ENCODE measurements at places on chromosomes 13 and 19.

DNA sequence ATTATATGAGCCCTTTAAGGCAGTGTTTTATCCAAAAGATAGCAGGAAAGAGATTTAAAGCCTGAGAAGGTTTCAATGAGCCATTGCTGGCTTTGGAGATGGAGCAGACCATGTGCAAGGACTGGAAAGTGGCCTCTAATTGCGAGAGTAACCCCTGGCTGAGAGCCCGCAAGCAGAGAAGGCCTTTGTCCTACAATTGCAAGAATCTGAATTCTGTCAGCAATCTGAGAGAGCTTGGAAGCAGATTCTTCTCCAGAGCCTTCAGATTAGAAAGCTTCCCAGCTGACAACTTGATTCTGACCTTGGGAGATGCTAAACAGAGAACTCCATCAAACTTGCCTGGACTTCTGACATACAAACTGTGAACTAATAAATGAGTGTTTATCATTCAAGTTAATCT, 528.7 kb upstream of the KLF12 start:
- DNase-seq = no peak

DNA sequence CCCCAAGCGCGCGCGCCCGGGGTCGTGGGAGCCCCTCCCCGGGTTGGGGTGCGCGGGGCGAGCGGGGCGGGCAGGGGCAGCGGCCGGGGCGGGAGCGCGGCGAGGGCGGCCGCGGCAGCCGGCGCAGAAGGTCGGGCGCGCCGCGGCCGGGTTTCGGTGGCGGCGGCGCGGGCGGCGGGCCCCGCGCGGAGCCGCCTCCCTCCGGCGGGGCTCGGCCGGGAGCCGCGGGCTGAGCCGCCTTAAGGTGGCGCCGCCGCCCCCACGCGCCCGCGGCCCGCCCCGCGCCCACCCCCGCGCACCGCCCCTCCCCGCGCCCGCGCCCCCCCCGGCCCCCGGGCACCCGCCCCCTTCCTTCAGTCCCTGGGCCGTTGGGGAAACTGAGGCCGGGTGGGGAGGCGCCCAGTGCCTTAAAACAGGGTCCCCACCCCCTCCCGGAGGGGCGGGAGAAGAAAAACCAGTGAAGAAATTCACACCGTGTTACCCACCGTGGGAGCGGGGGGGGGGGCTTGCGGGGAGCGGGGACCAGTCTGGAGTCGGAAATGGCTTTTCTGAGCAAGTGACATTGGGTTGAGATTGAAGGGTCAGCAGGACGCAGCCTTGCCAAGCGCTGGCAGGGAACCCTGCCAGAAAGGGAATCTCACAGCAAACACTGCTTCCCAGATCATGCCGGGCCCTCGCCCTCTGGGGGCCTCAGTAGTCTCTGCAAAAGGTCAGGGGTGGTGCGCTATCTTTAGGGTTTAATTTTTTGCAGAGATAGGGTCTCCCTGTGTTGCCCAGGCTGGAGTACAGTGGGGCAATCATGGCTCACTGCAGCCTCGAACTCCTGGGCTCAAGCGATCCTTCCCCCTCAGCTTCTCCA, at the start of gene TLE2:
TLE2 (minus strand) TSS at position 216 of the 859 bp plus-strand sequence. CDS start 376 bp downstream, outside the sequence.
- DNase-seq = no peak

DNA sequence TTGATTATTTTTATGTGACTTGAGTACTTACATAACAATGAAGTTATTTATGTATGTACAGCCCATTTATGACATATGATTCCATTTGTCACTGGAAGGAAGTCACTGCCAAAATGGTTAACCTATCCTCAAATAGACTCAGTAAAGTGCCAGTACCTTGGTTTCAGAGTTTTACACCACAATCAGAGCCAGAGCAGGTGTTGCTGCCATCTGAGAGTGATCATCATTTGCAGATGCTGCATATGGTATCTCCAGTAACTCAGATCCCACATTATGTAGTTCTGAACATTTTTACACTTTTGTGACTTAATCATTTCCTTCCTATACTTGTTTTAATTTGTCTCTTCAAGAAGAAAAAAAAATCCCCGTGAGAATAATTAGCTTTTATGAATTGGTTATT, 313.3 kb downstream of the HS6ST3 start:
- DNase-seq = no peak

GRCh38 chr19:49844138-49845095, 6.5 kb upstream of the PTOV1 start:
- DNase-seq = no peak

- no peak for DNase-seq
Observed at GRCh38 chr13:37409756-37410155, 188.8 kb downstream of the POSTN start.

DNA sequence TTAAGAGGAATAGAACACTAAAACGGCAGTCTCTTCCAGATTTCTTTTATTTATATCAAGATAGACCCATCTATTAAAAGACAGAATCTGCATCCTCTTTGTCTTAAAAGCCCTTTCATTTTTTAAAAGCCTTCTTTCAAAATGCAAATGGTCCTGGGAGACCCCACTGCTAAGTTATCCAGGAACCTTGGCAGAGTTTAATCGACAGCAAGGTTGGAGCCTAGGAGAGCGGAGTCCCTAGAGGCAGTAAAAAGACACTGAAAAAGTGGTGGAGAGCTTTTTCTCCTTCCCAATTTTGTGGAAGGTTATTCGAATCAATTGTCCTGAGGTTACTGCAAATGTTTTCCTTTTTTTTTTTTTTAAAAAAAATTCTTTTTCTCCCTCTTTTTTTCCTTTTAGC, 294.7 kb downstream of the NALCN start:
- no peak for DNase-seq

DNA sequence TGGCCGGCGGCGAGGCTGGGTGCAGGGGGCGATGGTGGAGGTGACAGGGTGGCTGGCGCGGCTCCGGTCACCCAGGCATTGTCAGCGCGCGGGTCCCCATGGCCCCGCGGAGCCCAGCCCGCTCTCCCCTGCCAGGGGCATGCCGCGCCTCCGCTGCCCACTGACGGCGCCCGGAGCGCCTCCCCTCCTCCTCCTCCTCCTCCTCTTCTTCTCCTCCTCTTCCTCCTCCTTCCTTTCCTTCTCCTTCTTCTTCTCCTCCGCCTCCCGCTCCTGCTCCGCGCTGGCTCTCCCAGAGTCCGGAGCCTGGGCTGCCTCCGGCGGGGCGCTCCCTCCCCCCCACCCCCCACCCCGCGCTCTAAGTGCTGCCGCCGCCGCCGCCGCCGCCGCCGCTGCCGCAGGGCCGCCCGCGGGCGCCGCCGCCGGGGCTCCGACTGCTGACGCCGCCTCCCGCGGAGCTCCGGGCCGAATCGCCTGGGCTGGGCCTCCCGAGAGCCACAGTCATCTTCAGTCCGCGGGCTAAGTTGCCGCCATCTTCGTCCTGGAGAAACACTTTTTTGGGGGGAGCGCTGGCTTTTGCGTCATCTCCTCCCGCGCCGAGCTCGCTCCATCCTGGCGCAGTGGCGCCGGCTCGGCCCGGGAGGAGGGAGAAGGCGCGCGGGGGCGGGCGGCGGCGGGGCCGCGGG, 348.3 kb downstream of the LIG4 start:
- DNase-seq = no peak

DNA sequence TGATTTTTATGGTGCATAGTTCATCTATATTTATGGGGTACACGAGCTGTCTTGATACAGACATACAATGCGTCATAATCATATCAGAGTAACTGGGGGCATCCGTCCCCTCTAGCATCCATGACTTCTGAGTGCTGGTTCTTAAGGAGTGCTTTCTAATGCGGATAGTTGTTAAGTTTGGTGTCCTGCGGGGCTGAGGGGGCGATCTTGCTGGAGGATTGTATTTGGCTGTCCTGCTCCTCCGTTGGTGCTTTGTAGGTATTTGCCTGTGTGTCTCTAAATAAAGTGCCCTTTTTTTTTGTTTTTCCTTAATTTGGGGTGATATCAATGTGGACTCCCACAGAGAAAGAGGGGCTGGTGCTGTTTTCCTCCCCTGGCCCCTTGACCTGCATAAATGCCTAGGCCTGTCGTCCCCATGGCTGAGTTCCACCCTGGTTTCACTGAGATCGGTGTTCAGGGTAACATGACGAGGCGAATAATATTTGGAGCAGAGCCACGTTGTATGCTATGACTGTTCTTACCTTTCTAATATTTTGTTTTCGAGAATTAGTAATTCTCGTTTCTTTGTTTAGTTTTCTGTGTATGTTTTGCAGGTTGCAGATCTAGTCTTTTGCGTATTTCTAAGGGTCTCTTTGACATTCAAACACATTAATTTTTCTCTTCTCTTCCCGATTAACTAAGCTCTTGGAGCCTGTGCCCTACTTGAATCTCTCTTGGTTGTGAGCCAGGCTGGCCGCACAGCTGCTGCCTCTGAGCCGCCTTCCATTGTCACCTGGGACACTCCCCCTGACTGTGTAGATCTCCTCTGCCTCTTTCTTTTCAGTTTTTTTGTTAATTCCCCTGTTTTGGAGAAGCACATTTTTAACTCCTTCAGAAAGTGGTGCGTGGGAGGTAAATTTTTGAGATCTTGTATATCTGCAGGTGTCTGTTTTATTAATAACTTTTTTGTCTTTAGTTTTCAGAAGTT, 100.3 kb downstream of the ARHGEF7 start:
- no peak for DNase-seq

- DNase-seq = no peak
Observed at GRCh38 chr19:28869459-28869858, 343.5 kb downstream of the UQCRFS1 start.

GRCh38 chr13:20193162-20193906, 596 bp upstream of the GJB2 start:
- DNase-seq = peak; percentile 64

DNA sequence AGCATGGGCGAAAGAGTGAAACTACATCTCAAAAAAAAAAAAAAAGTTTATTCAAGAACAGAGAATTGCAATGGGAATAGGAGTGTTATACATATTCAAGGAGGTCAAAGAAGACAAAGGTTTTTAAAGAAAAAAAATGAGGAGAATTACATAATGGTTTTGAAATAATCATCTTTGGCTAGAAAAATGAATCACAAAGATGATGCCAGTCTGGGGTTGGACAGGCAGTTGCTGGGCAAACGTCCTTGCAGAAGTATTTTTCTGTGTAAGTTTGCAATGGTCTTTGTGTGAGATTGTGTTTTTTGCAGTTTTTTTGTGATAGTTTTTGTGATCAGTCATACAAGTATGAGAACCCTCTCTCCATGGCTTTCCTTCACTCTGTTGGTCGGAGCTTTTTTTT, 23.7 kb downstream of the LYPD3 start:
- DNase-seq = no peak

DNA sequence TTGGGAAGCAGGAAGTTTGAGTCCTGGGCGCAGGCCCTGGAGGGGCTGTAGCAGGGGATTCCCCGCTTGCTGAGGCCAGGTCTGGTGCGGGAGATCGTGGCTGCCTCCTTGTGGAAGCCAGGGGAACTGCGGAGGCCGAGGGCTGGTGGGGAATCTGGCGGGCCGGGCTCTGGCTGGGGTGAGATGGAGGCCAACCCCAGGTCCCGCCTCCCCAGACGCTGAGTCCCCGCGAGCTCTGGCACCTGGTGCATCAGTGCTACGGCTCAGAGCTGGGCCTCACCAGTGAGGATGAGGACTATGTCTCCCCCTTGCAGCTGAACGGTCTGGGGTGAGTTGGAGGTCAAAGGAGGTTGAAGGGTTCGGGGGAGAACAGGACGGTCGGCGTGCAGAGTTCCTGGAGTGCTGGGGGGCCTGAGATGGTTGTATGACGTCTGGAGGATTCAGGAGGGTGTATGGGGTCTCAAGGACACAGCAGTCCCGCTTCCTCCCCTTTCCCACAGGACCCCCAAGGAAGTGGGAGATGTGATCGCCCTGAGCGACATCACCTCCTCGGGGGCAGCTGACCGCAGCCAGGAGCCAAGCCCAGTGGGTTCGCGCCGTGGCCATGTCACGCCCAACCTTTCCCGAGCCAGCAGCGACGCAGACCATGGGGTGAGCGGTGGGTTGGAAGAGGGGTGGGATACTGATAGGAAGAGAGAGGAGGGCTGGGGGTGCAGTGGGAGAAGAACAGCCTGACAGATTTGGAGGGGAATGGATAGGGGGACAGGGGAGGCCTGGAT, 13.1 kb downstream of the GRAMD1A start:
- peak; percentile 75 for DNase-seq

GRCh38 chr13:102580552-102581169, 16.1 kb upstream of the TPP2 start:
- DNase-seq = no peak

DNA sequence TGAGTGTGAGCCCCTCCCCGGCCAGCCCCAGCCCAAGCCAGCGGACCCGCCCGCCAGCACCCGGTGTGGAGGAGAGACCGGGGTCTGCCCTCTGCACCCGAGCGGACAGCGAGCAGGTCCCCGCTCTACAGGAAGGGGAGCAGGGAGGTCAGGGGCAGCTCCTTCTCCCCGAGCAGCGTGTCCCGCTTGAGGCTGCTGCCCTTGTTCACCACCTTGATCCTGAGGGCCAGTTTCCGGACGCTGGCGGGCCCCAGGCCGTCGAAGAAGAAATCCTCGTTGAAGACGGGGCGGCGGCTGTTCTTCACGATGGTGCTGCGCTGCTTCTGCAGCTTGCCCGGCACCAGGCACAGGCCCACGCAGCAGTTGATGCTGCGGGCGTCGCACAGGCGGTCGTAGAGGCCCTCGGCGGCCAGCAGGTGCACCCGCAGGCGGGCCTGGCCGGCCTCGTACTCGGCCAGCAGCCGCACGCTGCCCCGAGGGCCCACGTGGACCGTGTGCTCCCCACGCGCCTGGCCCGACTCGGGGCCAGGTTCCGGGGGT, 1.9 kb downstream of the C2CD4C start:
- no peak for DNase-seq

DNA sequence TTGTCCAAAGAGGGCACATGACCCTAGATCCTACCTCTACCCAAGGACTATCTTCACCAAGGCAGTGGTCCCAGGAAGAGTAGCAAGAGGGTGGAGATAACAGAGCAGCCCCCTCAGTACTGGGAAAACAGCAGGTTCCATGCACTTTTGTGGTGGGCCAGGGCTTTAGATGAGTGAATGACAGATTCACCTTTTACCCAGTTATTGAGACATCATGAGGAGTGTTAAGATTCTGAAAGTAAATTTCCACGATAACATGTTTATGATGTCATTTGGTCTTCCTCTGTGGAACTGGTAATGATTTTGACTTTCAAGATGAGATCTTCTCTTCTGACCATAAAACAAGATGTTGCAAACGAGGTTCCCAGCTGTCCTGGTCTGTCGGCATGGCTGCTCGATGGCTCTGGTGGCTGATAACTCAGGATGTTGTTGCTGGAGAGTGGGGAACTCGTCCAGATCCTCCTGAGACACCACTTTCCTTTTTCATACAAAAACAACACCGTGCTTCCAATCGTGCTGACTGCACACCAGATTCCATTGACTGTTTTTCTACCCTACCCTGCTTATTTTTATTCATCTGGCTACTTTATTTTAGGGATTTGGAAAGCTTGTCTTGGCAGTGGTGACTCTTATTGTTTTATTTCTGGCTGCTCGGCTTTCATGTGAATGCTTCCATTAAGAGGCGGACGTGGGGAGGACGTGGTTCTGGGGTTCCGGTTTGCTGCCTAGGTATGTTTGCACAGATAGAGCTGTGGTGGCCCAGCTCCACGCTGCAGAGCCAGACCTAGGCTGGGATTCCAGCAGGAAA, 88.5 kb downstream of the LRCH1 start:
- DNase-seq = no peak

DNA sequence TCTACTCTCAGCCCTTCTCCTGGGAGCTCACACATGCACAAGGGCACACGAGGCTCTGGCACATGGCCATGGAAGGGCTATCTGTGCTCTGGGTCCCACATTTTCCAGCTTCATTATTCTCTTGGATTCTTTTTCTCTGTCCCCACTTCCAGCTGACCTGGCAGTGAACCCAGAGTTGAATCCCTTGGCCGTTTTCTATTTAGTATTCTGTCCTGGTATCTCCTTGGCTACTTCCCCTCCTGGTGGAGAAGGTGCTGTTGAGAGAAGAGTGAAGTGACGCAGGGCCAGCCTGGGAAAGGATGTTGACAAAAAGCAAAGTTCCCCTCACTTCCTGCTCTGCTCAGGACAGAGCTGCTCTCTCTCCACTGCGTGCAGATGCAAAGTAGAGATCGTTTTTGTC, 303.1 kb downstream of the IRS2 start:
- no peak for DNase-seq

Measured in coronary artery (tissue), 2 donors.